ENCODE measurements at places on chromosomes 1 and 21.
A peak's percentile ranks its signal among the peaks of the same experiment; 100 is the strongest.

- DNase-seq, result no peak
These were observed 12.7 kb downstream of the C1QB start for GRCh38 chr1:22665752-22666151.

DNA sequence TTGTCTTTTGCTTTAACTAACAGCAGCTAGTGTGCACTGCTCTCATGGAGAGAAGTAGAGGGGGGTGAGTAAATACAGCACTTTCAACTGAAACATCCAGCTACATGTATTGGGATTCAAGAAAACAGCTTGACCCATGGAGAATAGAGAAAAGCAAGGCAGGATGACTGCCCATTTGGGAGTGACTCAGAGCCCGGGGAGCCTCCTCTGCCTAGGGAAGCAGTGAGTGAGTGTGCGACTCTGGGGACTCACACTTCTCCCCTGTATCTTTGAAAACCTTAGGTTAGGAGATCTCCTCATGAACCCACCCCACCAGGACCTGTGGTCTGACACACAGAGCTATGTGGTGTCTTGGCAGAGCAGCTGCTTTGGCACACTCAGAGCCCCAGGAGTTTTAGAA, 82.0 kb upstream of the PTGFR start:
- DNase-seq, result peak; percentile 48

DNA sequence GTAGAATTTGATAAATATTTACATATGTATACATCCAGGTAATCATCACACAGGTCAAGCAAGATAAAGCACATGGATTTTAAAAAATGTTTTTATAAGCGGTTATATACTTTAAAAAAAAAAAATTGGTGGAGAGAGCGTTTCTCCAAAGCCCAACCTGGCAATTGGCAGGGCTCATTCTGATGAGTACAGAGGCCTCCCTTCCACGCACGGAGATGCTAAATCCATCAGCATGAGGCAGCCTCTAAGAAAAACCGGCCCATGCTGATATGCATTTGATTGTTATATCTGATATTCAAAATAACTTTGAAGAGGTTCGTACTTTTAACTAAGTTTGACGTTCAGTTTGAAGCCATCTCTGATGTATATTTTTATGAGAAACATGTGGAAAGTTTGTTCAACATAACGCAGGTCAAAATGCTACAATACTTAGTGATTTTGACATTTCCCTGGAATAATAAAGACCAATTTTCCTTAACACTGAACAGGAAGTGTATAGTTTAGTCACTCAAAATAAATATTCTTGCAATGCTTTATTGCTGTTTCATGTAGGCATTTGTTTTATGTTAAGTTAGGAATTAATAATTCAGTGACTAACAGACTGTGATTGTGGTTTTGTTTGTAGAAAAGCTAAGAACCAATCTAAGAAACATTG, 151.7 kb downstream of the NR5A2 start:
- peak; percentile 25 for DNase-seq

- DNase-seq, result no peak
These were observed 33.3 kb upstream of the DUSP10 start for GRCh38 chr1:221775206-221775605.

DNA sequence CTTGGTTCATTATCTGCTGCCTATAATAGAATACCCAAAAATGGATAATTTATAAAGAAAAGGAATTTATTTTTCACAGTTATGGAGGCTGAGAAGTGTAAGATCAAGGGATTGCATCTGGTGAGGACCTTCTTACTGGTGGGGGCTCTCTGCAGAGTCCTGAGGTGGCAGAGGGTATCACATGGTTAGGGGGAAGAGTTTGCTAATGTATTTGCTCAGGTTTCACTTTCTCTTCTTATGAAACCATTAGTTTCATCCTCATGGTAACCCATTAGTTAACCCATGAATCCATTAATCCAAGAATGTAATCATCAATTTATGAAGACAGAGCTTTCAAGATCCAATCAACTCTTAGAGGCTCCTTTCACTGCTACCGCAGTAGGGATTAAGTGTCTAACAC, 120.6 kb downstream of the DNM3 start:
- DNase-seq, result no peak

DNA sequence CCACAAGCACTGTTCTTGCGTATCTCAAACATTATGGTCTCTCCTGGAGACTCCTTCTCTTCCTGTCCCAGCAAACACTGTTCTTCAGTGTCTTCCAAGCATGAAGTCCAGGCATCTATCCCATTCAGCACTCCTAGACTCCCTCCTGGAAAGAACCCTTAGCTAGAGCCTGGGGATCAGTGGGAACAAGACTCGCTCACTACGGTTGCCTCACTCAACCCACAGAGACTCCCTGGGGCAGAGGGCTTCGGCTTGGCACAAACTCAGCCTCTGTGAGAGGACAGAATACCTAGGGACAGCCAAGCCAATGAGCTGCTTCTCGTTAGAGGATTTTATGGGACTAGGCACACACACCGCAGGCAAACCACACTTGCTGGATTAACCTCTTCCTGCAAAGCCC, 86.5 kb upstream of the IPO9 start:
- DNase-seq, result no peak

DNA sequence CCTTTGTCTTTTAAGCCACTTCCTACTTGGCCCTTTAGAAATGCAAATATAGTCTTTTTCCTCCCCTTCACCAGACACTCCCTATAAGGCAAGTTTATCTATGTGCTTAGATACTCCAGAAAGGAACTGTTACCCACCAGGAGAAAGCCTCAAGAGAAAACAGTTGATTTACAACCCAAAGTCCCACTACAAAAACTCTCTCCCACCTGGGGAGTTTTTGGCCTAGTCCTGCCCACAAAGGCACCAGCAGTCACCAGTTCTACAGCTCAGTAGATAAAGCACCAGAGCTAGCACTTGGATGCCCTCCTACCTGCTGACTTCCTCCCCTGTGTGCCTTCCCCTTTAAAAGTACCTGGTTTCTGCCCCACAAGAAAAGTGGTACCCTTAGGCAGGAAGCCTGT, 27.7 kb upstream of the HAO2 start:
- DNase-seq, result no peak

DNA sequence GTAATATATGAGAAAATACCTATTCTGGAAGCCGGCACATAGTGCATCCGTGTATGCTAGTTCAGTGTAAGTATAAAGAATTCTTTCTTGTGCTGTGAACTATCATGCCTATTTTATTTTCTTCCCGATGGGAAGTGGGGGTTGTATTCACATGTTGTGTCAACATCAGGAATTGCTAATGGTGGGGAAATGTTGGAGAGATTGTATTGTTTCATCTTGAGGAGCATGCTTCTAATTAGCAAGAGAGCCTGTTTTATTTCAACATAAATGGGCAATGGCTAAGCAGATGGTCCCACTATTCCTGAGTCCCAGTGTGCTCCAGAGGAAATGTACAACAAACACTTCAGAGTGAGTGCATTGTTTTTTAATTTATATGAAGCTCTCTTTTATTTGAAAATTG, 485.2 kb downstream of the PLPP3 start:
- no peak for DNase-seq

DNA sequence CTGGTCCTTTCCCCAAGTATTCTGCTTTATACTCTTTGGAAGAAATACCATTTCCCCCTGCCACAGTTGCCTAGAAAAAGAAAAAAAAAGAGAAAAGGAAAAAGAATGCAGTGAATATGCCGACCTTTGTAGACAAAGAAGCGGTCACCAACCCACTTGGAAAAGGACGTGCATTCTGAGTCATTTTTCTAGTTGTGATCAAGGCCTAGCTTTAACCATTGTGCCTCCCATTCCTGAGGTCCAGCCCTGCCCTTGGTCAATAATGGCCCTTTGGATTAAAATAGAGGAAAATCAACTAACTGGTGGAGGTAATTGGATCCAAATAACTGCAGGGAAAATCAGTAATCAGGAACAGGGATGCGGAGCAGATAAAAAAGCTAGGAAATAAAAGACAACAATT, 24.8 kb downstream of the S1PR1 start:
- no peak for DNase-seq

- DNase-seq, result no peak
These were observed 827 bp upstream of the URB1 start for GRCh38 chr21:32393677-32394001.

Data from AG09309 (cell line).